ENCODE measurements at places on chromosomes 4 and X.
A peak's percentile ranks its signal among the peaks of the same experiment; 100 is the strongest.

DNA sequence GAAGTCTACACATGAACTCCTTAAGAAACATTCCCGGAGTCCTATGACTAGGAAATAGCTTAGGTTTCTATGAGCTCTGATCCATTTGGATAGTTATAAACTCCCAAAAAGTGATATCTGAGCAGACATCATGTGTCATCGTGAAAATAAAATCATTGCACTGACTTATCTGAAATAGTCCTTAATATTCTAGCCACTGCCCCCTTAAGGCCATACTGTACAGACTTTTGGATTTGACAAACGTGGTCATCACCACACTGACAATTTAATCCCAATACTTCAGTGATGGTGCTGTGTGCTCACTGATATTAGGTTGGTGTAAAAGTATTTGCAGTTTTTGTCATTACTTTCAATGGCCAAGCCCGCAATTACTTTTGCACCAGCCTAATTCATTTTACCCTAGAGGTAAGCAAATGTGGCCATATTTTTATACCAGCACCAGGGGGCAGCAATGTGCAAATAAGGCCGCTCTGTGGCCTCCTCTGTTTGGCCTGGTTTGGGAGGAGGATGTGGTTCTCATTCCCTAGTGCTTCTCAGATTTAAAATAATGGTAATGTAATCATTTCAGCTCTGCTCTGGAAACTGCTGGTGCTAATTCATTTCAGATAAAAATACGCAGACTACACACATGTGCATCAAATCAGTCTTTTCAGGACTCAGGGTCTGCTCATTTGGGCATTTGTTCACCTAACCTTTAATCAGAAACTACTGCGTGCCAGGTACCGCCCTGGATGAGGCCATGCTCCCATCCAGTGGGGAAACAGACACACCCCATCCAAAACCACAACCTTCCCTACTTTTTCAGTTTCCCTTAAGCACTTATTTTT is 196.4 kb upstream of the C1QTNF7 start:
- DNase-seq: peak; percentile 50

GRCh38 chr4:159117968-159118367 is 15.1 kb downstream of the RAPGEF2 start:
- no peak for DNase-seq

- no peak for DNase-seq
Observed at GRCh38 chr4:44629280-44629866, 22.1 kb downstream of the YIPF7 start.

DNA sequence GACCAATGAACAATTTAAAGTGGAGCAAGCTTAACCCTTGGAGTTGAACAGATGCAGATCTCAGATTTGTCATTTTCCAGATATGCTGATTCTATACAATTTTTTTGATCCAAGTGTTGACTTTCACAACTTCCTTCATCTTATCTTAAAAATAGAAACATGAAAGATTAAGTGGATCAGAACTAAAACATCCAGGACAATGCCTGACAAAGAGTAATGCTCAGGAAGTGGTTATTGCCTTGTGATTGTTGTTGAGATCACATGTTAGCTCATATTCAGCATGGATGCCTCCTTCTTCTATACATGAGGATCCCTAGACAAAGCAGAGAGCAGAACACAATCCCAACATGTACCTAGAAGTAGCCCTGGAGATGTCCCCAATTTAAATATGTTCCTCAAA is 160.9 kb downstream of the PPARGC1A start:
- DNase-seq: no peak

- DNase-seq: no peak
Observed at GRCh38 chr4:146381263-146381872, 140.4 kb downstream of the SLC10A7 start.

DNA sequence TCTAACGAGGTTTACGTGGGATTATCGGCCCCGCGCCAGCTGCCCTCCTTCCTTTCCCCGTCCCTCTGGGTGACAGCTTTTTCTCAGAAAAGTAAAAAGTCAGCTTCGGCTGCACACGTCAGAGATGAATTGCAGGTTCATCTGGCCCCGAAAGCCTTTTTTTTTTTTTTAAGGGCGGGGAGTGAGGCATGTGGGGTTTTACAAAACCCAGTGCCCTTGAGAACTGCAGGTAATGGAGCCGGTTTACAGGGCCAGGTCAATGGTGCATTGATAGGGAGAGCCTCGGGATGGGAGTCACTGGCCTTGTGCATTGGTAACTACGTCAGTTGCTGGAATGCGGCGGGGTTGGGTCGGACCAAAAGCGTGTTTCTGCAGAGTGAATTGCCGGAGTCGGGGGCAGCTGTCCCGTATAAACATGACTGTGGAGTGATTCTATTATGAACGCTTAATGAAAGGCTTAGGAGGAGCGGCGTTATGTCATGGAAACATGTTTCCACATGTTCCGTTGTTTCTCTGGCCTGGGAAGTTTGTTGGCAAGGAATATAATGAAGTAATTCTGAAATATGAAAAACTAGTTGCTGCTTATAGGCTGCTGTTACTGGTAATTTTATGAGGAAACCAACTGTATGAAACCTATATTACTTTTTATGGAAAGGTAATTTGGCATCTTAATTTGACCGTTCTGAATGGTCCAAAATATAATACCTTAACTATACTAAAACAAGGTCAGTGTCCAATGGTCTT is 1.1 kb downstream of the HSPA4L start:
- DNase-seq: no peak

DNA sequence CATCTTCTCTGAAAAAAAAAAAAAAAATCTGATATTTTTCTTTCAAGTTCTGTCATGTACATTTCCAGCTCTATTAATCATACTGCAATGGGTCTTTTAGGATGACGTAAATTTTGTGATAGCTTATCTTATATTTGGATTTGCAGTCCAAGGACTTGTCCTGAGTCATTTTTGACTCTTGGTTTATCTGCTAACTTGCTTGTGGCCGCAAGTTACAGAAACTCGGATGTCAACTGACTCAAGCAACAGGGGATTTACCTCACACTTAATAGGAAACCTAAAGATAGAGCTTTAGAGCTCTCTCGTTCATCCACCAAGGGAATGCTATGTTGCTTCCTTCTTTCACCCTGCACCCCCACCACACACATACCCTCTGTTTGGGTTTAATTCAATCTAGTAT is 1433.8 kb upstream of the TENM3 start:
- no peak for DNase-seq

DNA sequence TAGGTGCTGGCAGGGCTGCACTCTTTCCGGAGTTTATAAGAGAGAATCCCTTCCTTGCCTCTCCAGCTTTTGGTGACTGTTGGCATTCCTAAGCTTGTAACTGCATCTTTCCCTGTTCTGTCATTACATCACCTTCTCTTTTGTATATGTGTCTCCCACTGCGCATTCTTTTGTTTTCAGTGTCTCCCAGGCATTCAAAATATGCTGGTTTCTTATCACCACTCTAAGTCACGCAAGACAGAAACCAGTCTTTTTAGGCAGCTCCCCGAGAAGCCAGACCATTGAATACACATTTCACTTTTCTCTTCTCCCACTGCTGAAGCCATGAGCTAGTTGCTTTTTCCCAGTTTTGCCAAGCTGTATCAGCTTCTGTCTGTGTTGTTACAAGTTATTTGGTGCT is 71.0 kb downstream of the LAS1L start:
- DNase-seq: no peak

All from activated CD8-positive, alpha-beta memory T cell treated with anti-CD3 and anti-CD28 coated beads for 1 hour (primary cell).